ENCODE measurements at places on chromosomes 7 and 10. TPM values are rescaled to one million over a fixed set of nuclear protein-coding genes. Genes with fewer than 3 reads are reported as not detected.

DNA sequence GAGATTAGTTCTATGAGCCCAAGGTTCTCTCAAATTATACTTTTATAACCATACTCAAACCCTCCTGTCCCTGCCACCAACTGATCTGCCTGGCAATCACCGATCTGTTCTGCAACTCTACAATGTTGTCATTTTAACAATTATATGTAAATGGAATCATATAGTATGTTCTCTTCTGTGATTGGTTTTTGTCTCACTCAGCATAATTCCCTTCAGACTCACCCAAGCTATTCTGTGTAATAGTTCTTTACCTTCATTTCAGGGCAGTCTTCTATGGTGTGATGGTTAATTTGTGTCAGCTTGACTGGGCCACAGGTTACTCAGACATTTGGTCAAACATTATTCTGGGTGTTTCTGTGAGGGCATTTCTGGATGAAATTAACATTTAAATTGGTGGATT is 181.9 kb upstream of the CXCL12 start:
- no peak for DNase-seq
- no peaks in the 10 kb centered on the region for H3K36me3 ChIP-seq
- H3K27ac ChIP-seq: no peak overlapping the region
- no peak overlapping the region for H3K4me3 ChIP-seq
- peaks cover 5% of the 10 kb centered on the region for H3K27me3 ChIP-seq
- H3K4me1 ChIP-seq: no peaks in the 10 kb centered on the region

GRCh38 chr10:43689618-43689954 is 40.9 kb upstream of the ZNF32 start:
- peak overlapping the region; percentile 74 for H3K27ac ChIP-seq
- H3K4me3 ChIP-seq: peak overlapping the region; percentile 74
- H3K27me3 ChIP-seq: peaks cover 27% of the 10 kb centered on the region
- peak; percentile 22 for DNase-seq
- H3K4me1 ChIP-seq: peaks cover 7% of the 10 kb centered on the region
- H3K36me3 ChIP-seq: no peaks in the 10 kb centered on the region

DNA sequence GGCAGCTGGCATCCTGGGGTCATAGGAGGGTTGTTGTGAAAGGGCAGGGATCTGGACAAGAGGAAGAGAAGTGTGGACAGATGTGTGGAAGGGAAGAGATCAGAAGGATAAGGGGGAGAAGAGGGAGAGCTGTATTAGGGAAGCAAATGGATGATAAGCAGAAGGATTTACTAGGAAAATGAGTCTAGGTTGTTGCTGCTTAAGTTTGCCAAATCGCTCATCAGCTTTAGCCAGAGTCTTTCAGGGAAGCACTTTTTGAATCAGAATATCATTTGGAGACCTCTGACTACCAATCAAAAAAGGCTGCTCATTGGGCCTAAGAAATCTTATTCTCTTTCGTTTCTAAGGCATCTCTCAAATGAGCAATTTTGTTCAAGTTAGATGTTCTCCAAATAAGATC is 2.6 kb upstream of the CSGALNACT2 start:
- H3K27me3 ChIP-seq: no peaks in the 10 kb centered on the region
- H3K36me3 ChIP-seq: peaks cover 24% of the 10 kb centered on the region
- H3K4me1 ChIP-seq: peaks cover 50% of the 10 kb centered on the region
- DNase-seq: no peak
- peak overlapping the region; percentile 89 for H3K4me3 ChIP-seq

IGFBP3 gene
- 4.1 TPM for total RNA-seq

GRCh38 chr7:5704534-5704922 is 76.9 kb downstream of the RNF216 start:
- no peak overlapping the region for H3K27ac ChIP-seq
- no peak overlapping the region for H3K4me3 ChIP-seq
- peak; percentile 83 for DNase-seq
- H3K4me1 ChIP-seq: peaks cover 45% of the 10 kb centered on the region
- H3K36me3 ChIP-seq: peaks cover 34% of the 10 kb centered on the region
- no peaks in the 10 kb centered on the region for H3K27me3 ChIP-seq

DNA sequence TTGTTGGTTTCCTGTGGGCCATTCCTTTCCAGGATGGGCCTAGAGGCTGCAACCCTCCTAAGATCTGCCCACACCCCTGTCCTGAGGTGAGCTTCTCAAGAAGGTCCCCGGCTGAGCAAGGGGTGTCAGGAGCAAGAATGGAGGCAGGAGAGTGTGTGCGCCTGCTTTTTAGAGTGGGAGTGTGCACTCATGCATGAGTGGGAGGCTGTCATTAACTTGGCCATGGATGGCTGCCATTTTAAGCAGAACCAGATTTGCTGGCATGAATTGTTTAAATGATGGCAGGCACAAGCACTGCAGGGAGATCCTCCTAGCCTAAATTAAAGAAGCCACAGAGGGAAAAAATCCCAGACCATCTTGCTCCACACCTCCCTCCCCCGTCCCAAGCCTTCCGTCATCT is 2.9 kb upstream of the SGPL1 start:
- no peak overlapping the region for H3K27ac ChIP-seq
- DNase-seq: no peak
- no peak overlapping the region for H3K4me3 ChIP-seq
- H3K36me3 ChIP-seq: peaks cover 2% of the 10 kb centered on the region
- no peaks in the 10 kb centered on the region for H3K27me3 ChIP-seq
- H3K4me1 ChIP-seq: peaks cover 21% of the 10 kb centered on the region

All from activated CD4-positive, alpha-beta T cell treated with anti-CD3 and anti-CD28 coated beads, Interleukin-2, amount 10 ng/mL, durations not matched to agents 7 days and 5 days (primary cell).